ENCODE measurements at places on chromosomes 2 and 18.

DNA sequence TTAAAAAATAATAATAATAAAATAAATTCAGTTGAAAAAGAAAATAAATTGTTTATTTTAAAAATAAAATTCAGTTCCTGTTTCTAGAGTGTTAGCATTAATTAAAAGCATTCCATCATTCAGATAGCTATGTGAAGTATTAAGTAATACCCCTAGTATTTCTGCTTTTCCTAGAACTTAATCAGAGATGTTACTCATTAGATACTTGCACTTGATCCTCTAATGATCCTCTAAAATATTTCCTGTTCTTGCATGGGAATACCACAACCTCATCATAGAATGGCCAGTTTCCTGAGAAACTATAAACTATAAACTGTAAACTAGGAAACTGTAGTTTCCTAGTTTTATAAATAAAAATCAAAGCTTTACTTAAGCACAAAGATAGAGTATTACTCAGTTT lies 11.1 kb upstream of the CNNM3 start:
- DNase-seq: no peak

- DNase-seq: no peak
These were observed 6.1 kb upstream of the SLC35F5 start for GRCh38 chr2:113762377-113763118.

DNA sequence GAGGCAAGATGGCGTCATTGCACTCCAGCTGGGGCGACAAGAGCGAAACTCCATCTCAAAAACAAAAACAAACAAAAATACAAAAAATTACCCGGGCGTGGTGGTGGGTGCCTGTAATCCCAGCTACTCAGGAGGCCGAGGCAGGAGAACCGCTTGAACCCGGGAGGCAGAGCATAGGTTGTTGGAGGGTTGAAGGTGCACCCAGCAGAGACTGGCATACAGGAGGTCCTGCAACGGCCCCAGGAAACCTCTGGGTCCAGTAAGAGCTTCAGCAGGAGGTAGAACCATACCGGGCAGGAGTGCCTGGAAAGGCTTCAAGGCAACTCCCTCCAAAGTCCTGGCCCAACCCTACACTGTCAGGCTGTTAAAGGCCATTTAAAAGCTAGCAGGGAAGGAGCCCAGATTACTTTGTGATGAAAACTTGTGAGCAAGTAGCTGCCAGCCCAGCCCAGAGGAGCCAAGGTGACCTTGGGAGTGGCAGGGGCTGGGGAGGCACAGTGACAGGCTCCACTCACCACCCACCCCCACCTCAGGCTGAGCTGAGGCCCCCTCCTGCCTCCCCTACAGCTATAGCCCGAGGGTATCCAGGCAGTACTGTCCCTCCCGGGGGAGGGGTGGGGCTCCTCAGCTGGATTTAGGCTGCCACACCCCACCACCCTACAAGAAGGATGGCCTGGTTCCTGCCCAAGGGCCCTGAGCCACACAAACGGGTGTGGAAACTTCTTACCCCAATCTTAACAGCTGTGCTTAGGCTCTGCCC lies 28.1 kb downstream of the TFCP2L1 start:
- no peak for DNase-seq

DNA sequence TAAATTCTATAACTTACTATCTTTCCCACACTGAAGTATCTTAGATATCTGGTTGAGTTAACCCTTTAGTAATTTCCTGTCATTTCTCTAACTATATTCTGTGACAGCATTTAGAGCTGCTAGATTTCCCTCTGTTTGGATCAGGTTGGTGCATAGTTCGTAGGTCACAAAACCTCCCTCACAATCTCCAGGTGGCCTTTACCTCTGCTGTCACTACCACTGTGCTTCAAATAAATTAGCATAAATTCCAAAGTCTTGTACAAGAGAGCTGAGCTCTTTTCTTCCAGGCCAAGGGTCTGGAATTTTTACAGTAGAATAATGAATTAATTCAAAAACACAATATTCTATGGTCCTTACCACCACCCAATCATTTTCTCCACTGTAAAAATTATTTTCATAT lies 739.7 kb downstream of the ERBB4 start:
- DNase-seq: no peak

- DNase-seq: no peak
These were observed 13.6 kb downstream of the IMPA2 start for GRCh38 chr18:11994703-11995444.

DNA sequence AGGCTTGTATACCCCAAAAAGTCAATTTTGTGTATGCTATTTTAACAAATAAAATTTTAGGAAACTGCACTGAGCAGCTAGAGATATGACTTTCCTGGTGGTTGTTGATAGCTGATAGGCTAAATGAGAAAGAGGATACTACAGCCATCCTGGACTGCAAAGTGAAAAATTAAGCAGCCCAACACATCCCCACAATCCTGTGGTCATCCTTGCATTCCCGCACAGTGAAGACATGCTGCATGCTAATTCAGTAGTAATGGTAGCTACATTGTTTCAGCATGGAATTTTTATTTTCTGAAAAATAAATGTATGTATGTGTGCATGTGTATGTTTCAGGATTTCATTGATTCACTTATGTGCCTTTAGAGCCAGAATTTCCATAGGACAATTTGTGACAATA lies 124.2 kb upstream of the CCDC68 start:
- DNase-seq: no peak

DNA sequence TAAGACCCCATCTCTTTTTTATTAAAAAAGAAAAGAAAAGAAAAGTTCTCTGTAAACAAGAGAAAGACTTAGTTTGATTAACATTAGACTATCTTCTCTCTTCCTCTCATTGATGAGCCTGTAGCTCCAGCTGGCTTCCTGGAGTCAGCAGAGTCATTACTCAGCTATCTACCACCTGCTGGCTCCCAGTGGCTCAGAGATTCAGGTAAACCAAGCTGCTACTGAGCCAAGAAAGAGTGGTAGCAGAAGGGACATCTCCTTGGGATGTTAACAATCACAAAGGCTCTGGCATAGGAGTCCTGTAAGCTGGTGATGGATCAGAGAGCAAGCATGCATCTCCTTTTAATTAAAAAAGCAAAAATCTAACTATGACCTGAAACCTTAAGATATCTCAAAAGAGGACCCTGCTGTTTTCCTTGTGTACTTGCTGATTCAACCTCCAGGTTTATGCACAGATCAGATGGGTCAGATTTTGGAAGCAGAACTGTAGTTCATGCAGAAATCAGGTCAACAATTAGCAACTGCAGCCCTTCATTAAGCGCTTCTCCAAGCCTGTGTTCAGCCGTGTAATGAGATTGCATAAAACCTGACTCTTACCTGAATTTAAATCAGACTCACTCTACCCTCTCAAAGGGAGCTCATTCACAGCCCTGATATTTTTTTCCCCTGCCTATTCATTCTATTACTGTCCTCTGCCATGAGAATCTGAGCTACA lies 225.8 kb downstream of the RNF152 start:
- DNase-seq: no peak

DNA sequence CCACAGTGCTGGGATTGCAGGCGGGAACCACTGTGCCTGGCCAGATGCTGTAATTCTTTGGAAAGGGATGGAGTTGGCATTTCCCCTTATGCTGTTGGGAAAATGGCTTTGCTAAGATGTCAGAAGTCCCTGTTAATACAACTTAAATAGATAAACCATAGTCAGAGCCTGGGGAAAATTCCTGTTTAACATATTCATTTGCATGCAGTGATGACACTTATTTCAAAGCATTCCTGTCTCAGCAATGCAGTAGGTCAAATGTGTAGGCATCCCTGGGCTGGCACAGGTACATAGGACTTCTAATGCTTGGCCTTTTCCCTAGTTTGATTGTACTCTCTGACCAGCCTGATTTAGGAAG lies 38.6 kb downstream of the RAMP1 start:
- DNase-seq: no peak

DNA sequence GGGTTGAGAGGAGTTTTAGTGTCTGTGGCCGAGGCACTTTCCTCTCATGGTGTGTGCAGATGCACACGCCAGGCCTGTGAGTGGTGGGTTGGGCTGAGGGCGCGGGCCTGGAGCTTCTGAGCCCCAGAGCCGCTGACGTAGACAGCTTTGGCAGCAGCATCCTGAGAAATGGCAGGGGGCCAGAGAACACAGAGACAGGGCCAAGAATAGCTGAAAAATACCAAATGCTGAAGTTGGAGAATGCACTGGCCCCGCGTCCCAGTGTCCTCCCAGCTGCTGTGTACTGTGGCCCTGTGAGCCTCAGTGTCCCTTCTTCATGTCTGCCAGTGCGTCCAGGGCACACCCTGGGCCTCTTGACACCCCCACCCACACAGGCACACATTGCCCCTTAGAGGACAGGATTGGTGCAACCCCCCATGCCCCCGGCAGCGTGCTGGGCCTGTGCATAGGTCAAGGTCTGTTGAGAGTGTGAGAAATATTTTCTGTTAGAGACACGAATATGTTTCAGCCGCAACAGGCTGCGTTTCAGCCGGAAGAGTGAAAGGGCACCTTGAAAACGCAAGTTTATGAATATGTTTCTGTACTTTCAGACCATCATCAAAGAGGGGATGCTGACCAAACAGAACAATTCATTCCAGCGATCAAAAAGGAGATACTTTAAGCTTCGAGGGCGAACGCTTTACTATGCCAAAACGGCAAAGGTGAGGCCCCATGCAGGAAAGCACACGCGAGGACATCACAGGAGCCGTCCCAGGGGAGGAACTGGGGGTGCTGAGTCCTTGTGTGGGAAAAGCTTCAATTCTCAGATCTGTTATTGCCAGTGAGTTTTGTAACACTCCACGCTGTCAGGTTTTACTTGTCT lies 33.6 kb downstream of the DGKD start:
- no peak for DNase-seq

GRCh38 chr2:30561349-30561748 lies 114.3 kb downstream of the LCLAT1 start:
- no peak for DNase-seq

DNA sequence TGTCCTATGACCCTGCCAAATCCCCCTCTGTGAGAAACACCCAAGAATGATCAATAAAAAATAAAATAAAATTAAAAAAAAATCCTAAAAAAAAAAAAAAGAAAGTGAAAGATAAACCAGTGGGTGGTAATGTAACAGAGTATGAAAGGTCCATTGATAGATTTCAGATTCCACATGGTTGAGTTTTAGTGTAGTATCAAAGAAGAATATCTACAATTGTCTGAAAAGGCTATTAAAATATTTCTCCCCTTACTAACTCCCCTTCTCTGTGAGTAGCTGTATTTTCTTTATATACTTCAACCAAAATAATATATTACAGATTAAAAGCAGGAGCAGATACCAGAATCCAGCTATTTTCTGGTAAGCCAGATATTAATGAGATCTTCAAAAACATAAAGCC lies 92.8 kb downstream of the SPRED2 start:
- DNase-seq: no peak

DNA sequence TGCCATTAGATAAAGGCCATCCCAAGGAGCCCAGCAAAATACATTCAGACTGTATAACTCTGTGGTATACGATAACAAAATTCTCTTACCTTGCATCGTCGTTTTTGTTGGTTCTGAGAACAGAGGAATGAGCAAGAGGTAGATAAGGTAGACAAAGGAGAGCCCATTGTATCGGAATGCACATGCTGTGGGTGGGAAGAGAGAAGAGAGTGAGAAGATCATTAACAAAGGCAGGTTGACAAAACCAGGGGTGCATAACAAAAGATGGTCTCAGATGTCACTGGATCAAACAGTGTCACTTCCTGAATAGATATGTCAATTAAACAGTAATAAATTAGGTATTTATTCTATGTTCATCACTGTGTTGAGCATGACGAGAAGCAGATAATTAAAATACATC lies 83.3 kb downstream of the PIEZO2 start:
- no peak for DNase-seq

DNA sequence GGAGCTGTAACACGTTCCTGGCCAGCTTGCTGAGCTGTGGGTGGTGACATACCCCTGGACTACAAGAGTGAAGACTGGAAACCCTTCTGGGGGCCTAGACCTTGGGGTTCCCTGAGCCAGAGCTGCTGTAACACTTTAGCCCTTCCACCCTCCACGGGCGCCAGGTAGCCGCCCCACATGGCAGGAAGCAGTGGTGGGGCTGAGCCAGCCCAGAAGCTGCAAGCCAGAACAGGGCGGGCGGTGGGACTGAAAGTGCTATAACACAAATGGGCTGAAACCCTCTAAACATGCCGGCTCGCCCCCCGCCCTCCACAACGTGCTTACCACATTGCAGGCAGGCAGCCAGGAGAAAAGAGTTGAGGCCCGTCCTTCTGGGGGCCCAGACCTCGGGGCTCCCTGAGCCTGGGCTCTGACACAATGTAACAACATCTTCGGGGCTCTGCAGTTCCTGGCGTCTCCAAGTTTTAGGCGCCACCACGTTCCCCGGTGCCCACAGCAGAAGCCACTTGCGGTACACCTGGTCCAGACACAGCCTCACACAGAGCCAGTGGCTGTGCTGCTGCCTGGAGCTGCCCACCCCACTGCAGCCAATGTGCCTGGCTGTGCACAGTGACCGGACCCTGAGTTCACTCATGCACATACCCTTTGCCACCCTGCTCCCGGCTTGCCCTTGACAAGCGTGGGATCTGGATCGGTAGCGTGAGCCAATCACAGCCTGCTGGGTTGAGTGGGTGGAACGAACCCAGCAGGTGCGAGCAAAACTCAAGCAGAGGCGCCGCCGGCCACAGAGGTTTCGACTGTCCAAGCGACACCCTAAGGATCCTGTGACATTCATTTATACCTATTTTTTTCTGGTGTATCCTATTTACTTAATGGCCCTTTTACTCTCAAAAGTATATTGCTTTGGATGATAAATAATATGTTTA lies 127.4 kb upstream of the FHL2 start:
- no peak for DNase-seq

GRCh38 chr2:38997781-38998180 lies 108.1 kb downstream of the ARHGEF33 start:
- no peak for DNase-seq

DNA sequence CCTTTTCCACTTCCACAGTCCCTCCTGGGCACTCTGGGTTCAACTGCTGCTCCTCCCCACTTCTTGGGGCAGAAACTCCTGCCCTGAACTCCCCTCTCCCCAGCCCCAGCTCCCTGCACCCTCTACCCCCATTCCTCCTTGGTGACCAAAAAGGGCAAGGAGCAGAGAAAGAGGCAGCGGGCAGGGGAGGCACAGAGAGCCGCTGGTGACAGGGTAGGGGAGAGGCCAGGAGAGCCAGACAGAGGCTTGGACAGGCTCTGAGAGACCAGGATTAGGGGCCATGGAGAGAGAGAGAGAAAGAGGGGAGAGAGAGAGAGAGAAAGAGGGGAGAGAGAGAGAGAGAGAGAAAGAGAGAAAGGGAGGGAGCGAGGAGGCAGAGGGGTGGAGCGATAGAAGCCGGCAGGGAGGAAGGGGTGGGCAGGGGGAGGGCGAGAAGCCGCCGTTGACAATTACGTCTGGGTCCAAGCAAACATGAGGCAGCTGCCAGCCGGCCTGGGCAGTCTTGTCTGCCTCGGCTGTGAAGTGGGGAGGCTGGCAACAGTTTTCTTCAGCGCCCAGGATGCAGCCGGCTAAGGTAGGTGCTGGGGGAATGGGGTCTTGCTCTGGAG lies at the start of gene KCNIP3:
TSS of gene KCNIP3 (plus strand) at position 468 of the 608 bp plus-strand sequence. CDS start at position 560, 92 bp downstream.
- DNase-seq: no peak

Measured in effector CD8-positive, alpha-beta T cell (primary cell).